NCI-H2171 treated with DMSO at 0.1 percent for 48 hours (cell line): ENCODE measurements at places on chromosomes 6 and 20.

- no peak for DNase-seq
These were observed 15.7 kb upstream of the MRAP2 start for GRCh38 chr6:84017709-84018452.

DNA sequence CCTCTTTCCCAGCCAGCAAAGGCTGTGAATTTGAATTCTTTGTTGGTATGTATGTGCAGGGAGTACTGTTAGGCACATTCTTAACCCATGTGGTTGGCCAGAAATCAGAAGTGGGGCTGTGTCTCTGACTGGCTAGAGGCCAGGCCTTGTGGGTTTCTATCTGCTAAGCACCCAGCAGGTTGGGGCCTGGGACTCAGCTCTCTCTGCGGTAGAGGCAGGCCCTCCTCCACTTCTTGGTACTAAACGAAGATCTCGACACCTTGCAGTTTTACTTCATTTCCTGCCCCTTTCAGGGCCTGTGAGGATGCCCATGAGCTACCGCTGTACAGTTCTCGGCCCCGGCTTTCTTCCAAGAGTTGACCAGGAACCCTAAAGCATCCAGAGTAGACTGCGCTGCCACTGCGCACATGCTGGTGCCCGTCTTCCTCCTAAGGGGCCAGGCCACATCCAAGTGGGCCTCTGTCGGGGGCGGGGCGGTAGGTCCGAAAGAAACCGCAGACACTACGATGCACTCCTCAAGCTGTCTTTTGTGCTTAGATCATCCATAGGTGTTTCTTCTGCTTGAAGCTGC is 51.1 kb downstream of the TCP11 start:
- no peak for DNase-seq

- no peak for DNase-seq
These were observed 225.6 kb upstream of the FLRT3 start for GRCh38 chr20:14562981-14563380.

DNA sequence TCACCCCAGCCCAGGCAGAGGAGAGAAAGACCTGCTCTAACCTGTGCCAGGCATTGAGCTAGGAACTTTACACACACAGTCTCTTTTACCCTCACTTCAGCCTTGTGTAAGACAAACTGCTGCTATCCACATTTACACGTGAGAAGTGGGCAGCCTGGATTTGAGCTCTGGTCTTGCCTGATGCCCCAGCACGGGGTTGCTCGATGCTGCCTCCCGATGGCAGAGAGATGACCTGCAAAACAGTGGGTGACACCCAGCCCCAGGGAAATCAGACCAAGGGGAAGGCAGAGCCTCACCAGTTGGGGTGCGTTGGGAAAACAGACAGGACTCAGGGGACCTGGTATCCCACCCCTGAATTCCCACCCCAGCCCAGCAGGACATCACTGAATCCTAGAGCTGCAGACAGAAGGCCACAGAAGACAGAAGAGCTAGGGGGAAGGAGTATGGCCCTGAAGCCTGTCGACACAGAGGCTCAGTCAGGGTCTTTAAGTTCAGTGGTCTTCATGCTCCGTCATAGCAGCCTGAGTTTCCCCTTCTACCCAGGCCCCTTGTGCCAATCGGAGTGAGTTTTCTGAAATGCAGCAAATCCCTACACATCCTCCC is 990 bp downstream of the BPI start:
- no peak for DNase-seq

DNA sequence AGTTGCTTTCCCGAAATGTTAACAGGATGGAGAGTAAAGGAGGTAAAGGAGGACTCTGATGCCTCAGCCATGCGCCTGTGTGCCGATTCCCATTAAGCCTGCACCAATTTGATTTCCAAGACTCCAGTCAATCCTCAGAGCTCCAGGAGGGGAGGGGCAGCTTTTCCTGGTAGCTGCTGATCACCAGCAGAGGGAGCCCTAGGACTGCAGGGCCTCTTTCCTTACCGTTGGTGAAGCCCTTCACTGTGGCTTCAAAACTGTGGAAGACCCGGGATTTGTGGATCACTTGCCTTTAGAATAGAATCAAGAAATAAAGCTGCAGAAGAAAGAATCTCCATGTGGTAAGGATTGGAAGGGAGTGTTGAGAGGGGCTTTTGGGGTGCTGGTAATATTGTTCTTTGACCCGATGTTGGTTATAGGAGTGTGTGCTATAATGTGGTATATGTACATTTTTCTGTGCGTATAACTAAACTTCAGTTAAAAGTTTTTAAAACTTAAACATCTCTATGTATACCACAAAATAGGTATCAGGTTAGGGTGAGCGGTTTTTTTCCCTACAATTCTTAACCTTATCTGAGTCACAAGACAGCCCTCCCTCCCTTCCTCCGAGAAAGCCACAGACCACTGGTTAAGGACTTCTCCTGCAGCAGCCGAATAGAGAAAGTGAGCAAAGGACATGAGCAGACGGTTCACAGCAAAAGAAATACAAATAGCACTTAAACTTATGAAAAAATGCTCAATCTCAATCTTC is 6.9 kb upstream of the OSER1 start:
- peak; percentile 85 for DNase-seq

DNA sequence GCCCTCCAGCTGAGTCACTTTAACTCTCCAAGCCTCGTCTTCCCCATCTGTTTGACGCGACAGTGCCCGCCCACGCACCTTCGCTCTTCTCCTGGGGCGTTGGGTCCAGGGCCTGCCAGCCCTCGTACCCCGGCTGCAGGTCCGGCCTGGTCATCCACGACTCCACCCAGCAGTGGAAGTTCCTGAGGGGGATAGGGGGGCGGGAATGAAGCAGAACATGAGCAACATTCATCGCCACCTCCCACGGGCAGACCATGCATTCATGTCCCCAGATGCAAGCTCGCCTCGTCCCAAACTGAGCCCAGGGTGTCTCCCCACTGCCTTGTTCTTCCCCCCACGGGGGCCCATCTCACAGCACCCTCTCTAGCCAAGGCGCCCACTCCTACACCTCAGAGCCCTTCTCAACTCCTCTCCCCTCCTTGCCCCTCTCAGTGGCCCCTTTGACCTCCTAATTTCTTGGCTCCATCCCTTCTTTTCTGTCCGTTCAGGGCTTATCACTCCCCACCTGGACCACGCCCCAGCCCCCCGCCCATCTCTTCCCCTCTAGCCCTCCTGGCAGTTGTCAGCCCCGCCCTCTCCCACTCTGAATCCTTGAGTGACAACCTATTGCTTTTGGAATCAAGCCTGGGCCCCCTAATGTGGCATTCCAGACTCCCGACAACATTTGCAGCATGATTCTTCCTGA is 23.7 kb downstream of the TGM2 start:
- no peak for DNase-seq

- DNase-seq: peak; percentile 41
These were observed 101.7 kb upstream of the FOXA2 start for GRCh38 chr20:22686097-22686496.

DNA sequence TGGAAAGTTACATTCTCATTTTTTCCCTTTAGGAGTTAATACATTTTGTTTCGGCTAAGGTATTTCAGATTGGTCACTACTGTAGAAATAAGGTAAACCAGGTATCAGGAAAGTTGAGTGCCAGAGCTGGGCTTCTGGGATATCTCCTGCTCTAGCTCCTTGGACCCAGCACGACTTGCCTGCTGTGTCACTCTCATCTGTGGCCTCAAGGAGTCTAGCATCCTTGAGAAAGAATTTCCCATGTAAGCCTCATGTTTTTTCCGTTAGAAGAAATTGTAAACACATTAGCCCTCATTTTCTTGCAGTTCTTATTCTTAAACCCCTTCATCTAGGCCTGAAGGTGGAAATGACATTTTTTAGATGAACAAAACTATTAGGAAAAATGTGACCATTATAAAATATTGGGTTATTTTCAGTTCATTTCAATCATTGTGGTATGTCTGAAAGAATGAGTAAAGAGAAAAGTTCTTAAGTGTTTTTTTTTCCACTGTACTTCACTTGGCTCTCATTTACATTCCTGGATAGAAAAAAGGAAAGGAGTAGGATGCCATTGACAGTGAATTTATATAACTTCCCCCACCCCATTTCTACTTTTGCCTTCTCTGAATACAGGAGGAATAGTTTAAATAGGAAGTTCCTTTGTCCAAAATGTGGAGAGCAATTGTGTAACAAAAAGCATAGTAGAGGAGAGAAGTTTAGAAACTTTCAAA is 46.7 kb downstream of the CD2AP start:
- DNase-seq: no peak

DNA sequence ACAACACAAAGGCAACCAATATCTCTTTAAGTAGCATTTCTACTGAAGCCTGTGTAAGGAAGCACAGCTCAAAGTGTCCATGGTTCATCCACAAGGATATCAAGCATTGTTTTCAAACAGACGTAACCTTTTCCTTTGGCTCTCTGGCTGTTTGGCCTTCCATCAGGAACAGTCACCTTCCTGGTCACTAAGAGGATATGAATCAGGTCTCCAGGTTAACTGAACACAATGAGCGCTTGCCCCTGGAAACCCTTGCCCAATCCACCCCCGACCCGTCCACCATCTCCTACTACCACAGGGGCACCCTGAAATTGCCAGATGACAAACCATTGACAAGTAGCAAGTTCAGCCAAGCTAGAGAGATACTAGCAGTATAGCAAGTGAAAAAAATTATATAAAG is 114.4 kb upstream of the COL21A1 start:
- no peak for DNase-seq

GRCh38 chr6:83198486-83199172 is 5.5 kb downstream of the RWDD2A start:
- DNase-seq: no peak

DNA sequence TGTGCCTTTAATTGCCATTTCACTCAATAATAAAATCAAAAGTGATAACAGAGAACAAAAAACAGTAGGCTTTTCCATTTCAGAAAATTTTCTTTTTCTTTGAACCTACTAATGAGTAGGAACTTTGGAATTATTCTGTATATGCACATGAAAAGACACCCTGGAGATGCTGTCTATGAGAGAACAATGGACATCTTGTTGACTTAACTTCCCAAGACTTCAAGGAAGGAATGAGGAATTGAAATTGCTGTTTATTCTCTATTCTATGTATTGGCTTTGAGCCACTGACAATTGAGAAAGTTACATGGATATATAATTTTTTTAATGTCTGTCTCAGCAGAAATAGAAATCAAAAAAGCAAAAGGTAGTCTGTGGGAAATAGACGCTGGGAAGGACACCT is 98.6 kb upstream of the PCSK2 start:
- no peak for DNase-seq

DNA sequence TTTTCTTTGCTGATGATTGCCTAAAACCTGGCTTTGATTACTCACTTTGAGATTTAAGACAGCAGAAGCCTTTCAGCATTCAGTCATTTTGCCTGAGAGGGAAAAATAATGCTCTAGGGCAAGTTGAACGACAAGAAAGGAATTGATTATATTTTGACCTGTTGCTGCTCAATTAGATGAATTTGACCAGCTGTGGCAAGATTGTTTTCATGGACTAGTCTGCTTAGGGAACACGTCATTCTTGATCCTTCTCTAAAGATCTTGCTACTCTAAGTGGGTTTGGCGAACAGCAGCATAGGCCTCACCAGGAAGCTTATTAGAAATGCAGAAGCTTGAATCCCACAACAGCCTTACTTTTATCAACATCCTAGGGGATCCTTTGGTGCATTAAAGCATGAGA is 59.7 kb upstream of the PHACTR1 start:
- DNase-seq: no peak

GRCh38 chr6:107079429-107079828 is 35.9 kb downstream of the BEND3 start:
- DNase-seq: no peak

DNA sequence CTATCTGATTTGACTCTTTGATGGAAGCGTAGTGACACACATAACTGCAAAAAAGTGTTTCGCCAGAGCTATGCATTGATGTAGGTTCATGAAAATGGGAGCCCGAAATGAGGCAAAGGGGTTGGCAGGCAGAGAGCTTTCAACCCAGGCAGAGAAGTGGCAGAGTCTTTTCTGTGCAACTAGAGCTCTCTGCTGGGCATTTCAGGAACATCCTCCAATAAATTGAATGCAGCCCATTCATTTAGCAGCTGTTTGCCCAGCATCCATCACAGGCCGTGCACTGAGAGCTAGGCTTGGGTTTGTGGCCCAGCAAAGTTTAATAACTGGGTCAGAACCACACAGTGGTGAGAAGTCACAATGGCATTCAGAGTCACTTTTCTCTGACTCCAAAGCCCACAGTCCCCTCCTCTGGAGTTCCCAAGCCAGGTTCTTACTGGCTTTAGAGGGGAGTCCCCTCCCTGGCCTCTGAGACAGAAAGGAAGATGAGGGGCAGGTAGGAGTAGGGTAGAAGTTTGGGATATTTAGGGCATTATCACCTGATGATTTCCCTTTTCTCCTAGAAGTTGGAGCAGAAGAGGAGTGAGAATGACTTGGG is 31.8 kb upstream of the ELMO2 start:
- peak; percentile 89 for DNase-seq

- DNase-seq: no peak
These were observed 176.6 kb upstream of the FERMT1 start for GRCh38 chr20:6299456-6299855.

GRCh38 chr6:139290787-139291311 is 949 bp downstream of the TXLNB start:
- DNase-seq: no peak

GRCh38 chr6:27870291-27870870 is 41.8 kb downstream of the OR2B2 start:
- DNase-seq: no peak

GRCh38 chr6:101705866-101706265 is 312.4 kb downstream of the GRIK2 start:
- DNase-seq: no peak

GRCh38 chr6:33452496-33452895 is 1.9 kb upstream of the ZBTB9 start:
- no peak for DNase-seq

- no peak for DNase-seq
These were observed 12.7 kb downstream of the ZKSCAN8 start for GRCh38 chr6:28154357-28154756.

DNA sequence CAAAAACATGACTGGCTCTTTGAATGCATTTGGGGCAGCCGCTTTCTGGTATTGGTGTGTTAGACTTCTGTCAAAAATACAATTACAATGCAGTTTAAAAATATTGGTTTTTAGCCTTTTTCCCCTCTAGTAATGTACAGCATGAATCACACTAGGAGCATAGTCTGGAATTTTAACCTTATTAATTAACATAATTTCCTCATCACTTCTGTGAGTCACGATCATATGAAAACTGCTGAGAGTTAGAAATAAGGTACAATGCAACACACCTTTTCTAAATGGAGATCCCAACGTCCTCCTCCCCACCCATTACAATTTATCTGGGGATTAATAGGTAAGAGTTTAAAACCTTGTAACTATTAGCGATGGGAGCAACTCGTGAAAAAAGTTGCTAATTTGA is 297.1 kb upstream of the RIMS1 start:
- no peak for DNase-seq
